ENCODE measurements at places on chromosomes 13 and 19.

- no peak for DNase-seq
These were observed 29.8 kb downstream of the RAB20 start for GRCh38 chr13:110531671-110532083.

DNA sequence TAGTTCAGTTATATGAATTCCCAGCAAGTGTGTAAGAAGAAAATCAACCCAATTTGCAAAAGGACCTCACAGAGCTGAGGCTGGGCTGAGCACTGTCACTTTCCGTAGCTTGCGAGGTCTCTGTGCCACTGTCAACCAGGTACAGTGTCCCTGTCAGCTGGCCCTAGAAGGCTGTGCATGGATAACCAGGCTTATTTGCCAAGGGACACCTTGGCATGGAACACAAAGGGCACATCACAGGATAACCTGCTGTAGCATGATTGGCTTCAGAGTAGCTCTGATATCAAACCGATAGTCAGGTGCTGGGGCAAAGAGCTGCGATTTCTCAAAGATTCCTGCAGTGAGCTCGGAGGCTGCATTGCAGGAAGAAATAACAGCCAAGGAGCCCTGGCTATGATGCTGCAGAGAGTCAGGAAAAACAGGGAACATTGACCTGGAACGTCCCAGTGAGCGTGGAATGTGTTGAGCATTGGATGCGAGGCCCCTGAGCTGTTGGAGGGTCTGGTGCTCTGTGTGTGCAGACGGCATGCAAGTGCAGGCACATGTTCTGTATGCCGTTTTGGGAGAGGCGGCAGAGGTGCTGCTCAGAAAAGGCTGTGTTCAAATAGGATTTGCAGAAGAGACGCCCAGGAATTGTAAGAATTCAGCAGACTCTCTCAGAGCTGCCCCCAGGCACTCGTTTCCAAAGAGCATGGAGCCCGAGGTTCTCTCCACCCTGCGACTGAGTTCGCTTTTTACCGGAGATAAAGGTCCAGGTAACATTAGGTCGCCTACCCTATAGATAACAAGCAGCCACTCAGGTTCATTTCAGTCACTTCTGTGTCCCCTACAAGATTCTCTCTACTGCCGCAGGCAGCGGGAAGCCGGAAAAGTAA, 213.5 kb upstream of the IRS2 start:
- no peak for DNase-seq

- no peak for DNase-seq
These were observed 33.0 kb downstream of the DEDD2 start for GRCh38 chr19:42184401-42184861.

DNA sequence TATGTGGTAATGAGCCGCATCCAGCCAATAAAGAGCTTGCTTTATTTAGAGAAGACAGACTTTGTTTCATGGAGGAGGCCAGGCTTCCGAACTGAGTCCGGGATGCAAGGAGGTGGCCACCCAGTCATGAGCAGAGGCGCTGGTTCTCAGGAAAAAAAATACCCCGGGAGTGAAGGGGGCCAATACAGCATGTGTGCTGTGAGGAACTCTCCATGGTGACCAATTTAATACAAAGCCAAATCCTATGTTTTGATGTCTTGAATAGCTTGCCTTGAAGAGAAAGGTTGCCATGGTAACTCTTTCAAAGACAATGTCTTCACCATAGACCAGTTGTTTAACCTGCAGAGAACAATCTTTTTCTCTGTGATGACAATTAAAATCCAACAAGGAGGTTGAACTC, 43.4 kb upstream of the PDCD5 start:
- no peak for DNase-seq

GRCh38 chr13:31980830-31981229, 50.7 kb upstream of the FRY start:
- no peak for DNase-seq

DNA sequence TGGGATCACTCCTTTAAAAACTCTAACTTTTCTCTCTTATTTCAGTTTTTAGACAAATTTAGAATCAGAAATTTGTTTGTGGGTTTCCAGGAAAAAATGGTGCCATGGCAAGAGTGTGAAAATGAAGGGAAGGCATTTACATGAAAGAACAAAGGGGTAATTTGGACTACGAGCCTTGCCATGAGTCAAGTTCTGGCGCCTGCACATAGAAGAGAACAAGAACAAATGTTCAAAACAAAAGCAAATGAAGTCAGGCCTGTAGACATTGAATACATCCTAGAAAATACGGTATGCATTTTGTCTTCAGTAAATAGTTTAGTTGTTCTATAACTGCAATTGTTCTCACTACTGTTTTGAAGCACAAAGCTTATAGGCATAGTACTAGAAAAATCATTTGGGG, 1390.5 kb downstream of the EFNB2 start:
- no peak for DNase-seq

DNA sequence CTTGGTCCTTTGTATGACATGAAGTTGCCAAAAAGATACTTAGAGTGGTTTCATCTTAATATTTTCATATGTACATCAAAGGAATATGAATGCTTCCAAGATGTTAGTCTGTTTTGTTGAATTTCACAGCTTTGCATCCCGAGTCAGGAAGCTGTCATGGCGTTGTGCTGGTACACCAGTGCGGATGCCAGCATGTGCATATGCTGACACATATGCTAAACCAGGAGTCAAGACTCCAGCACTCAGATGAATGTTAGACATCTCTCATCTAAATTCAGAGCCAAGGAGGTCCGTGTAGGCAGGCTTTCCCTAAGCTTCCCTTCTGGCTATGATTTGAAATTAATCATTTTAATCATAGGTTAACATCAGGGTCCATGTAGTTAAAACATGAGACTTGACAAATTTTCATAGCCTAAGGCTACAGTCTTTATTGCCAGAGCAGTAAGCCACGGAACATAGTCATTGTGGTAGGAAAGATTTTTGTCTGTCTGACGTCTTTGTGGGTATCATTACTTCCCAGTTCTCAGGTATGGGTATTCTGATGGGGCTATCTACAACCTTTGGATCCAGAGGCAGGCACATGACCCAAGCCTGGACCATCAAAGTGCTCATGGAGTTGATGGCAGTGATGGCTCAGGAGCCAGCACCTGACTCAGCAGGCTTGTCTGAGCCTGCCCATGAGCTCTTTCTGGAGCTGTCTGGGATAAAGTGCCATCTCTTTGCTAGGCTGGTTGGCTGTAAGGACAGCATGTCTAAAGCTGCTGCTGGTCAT, 246.1 kb downstream of the KCNRG start:
- DNase-seq = no peak

DNA sequence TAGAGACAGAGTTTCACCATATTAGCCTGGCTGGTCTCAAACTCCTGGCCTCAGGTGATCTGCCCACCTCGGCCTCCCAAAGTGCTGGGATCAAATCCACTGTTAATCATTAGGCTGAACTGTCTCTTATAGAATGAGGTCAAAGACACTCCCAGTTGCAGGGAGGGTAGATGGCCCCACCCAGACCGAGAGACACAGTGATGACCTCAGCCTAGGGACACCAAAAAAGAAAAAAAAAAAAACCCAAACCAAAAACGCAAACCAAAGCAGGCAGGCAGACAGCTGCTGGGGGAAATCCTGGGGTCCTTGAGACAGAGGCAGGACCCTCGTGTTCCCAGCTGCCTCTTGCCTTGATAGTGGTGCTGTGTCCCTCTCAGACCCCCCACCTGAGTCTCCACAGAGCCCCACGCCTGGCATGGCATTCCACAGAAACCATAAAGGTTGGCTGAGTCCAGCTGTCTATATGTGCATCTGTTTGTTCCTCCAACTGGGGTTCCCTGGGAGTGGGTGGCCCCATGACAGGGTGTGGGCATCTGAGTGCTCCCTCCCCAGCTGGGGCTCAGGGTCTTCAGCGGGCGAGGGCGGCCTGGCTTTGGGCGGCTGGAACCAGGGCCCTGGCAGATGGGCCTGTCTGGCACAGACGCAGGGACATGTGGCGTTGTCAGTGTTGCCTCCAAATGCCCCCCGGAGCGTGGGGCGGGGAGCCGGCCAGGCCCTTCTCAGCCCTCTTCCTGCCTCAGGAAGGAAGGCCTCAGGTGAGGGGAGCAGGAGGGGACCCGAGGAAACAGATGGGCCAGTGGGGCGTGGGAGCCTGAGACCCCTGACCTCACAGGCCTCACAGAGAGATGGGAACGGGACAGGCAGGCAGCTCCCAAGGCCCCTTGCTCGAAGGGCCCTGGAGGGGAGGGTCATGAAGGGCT, 5.2 kb downstream of the DAND5 start:
- DNase-seq = no peak

DNA sequence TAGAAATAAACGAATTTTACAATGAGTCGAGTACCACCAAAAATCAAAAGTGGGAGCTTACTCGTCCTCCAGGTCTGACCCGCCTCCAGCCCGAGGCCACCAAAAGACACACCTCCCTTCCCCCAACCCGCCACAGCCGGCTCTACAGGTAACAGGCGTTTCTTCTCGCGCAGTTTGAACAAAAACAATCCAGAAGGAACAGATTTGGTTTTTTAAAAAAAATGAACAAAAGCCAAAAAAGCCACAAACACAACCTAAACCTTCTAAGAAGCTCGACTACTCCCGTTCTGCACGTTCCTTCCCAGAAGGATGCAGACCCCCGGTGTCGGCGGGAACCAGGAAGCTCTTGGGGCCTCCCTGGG, 671 bp downstream of the ZDHHC20 start:
- no peak for DNase-seq

DNA sequence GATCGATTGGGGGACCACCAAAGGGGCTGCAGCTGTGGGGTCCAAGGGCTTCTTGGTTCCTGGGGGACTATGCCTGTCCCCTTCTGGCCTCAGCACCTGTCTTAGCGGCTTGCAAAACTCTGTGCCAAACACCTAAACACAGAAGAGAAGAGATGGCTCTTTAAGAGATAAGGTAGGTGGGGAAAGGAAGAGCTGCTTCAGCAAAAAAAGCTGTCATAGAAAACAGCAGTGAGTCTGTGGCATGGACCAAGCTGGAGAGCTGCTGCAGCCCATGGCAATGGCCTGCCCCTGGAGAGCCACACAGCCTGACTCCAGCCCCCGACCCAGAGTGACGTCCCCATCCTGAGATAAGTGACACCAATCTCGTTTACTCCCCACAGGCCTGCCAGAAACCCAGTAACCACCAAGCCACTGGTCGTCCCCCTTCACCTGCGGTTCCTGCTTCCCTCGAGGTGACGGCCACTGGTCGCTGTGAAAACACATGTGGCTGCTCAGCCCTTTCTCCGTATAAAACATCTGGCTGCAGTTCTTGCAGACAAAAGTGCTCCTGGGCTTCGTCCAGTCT, 25.0 kb upstream of the NAPA start:
- no peak for DNase-seq

DNA sequence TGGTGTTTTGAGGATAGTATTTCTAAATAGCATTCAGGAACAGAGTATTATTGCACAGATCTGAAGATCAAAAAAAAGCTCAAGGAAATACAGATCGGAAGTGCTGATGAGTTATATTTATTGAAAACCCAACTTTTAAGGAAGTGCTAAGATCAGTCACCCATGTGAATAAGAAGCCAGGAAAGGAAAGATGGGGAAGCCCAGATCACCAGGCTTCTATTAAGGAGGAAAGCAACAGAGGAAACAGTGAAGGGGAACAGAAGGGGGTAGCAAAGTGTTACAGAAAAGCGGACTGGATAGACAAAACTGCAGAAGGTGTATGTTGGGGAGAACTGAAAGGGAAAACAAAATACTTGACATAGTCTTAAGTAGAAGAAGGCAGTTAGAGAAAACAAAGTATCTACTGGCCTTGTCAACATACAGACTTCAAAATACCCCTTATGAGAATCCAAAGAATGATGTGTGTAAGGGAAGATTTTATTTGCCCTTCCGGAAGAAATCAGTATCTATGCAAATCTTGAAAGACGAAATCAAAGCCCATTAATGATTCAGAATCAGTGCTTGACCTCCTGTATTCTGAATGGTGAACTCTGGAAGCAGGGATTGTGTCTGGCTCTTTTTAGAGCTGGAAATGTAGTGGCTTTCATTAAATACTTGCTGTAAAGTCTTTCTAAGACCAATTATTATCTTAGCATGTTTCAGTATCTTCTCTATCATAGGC, 12.1 kb downstream of the UFM1 start:
- DNase-seq = no peak

- DNase-seq = no peak
These were observed 10.1 kb downstream of the SLC25A15 start for GRCh38 chr13:40799508-40799907.

DNA sequence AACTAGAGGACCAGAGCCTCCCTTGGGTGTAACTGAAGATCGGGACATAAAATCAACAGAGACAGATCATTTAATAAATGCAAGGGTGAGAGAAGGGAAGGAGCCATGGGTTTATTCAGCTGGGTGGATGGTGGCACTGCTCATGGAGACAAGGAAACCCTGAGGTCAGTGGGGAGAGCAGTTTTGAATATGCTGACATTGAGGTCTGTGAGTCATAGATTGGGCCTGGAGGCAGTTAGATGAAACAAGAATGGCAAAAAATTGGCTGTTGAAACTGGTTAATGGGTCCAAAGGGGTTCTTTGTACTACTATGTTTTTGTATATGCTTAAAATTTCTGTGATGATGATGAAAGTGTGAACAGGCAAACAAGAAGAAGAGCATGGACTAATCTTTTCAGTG, 5.1 kb upstream of the GTF3A start:
- DNase-seq = no peak

GRCh38 chr13:67549331-67549730, 319.2 kb upstream of the PCDH9 start:
- no peak for DNase-seq

DNA sequence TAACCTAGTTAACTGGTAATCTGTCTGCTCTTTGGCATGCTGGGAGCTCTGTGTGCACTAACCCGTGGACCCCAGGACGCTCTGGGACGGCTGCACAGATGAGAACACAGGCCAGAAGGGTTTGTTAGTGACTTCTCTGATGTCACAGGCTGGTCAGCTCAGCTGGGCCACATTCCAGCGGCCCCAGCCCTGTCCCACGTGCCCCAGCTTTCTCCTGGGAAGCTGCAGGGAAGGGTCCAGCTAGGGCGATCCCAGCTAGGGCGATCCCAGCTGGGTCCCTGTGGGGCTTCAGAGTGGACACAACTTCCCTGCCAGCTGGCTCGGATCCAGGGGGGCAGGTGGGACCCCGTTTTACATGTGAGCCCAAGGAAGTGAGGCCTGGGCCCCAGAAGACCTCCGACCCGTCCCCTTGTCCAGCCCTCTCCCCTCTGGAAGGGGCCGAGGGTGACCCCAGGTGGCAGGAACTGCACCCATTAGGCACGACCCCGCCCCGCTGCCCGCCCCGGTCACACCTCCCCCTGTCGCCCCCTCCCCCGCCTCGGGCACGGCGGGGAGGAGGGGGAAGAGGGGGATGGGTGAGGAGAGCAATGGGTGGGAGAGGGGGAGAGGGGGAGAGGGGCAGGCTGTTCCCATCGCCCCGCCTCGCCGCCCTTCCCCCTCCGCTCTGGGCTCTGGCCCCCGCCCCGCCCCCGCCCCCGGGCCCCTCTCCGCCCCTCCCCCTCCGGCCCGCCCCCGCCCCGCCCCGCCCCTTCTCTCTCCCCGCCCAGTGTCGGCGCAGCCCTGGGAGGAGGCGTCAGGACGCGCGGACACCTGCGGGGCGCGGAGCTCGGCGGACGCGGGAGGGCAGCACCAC, 75.2 kb upstream of the MCF2L start:
- no peak for DNase-seq

- no peak for DNase-seq
These were observed 323.6 kb downstream of the TDRD3 start for GRCh38 chr13:60720590-60720989.

Measured in GM12878 (cell line).